Urothelium cell line (cell line): ENCODE measurements at places on chromosomes 13 and 19.
A peak's percentile ranks its signal among the peaks of the same experiment; 100 is the strongest.

- no peak for DNase-seq
These were observed 2.1 kb upstream of the RAD23A start for GRCh38 chr19:12943437-12944044.

GRCh38 chr13:110932588-110932987 lies 17.7 kb upstream of the ANKRD10 start:
- DNase-seq = no peak

DNA sequence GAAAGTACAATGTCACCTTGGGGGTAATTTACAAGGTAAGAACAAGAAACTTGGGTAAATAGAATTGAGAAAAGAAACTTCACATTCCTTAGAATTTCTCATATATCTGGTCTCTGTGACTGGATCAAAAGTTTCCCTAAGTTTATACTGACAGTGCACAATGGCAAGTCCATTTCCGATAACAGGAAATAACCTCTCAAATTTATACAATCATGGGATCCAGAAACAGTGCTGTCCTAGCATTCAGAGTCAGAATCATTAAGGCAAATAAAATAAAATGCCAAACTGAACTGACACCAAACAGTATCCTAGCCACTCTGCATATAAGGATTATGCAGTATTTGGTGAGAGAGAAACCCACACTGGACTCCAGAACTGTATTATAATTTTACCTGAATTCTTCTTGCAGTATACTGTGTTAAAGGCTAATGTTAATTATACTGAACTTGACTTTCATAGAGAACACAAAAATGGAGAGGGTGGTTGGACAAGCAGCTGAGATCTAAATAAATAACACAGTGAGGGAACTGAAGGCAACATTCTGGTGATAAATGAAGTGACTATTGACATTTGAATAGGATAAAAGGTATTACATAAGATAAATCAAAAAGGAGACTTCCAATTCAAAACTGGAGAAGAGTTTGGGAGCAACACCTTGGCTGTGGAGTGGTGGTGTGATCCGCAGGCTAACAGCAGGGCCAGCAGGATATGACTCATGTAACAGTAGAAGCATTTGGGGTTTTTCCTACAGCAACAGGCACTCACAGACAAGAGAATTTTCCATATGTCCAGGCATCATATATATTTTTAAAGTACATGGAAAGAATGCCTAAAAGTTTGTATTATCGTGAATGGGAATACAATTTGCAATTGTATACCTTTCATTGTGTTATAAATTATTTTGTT lies 932.5 kb upstream of the MIR17HG start:
- peak; percentile 66 for DNase-seq

DNA sequence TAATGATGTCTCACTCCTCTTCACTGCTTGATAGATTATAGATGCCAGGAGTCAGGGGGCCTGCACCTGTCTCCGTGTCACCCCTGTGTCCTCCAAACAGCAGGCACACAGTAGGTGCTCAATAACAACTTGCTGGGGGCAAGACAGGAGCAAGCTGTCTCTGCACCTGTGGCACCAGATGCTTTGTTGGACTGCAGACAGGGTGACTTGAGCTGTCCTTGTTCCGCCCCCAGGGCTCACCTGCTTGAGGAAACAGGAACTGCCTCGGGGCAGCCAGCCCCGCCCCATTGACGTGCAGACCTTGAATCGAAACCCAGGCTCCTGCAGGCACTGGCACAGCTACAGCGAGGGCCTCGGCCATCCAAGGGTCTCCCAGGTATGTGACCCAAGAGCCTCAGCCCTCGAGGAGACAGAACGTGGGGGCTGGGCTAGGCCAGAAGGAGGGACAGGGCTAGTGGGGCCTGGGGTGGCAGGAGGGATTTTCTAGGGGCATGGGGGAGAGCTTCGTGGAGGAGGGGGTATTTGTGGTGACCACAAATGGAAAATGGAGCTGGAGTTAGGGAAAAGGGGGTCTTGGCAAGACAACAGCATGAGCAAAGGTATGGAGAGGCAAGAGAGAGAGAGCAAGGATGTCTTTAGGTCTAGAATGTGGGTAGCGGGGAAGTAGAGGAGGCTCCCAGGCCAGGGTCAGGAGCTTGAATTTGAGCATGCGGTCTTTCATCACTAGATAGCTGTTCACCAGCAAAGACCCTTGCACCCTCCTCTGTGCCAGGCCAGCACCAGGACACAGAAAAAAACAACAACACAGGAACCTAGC lies at the start of gene HSH2D:
Gene HSH2D, plus strand, starts transcription at position 287 of the 817 bp plus-strand sequence. CDS start 5,066 bp downstream, outside the sequence.
- no peak for DNase-seq

DNA sequence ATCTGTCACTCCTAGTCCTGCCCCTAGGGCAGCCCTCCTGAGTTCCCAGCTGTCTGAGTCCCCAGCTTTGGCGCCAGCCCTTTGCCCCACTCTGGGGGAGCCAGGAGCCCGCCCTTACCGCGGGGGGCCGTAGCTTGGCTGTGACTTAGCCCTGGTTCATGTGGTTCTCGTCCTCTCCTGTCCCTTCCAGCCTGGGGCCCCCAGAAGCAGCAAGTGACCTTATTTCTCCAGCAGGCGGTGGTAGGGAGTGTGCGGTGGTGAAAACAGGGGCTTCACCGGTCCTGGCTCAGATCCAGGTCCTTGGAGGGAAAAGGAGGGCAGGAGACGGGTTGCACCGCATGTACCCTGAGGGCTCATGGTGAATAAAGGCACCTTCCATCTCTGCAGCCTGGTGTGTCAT lies 7.9 kb downstream of the GIPC3 start:
- DNase-seq = no peak

DNA sequence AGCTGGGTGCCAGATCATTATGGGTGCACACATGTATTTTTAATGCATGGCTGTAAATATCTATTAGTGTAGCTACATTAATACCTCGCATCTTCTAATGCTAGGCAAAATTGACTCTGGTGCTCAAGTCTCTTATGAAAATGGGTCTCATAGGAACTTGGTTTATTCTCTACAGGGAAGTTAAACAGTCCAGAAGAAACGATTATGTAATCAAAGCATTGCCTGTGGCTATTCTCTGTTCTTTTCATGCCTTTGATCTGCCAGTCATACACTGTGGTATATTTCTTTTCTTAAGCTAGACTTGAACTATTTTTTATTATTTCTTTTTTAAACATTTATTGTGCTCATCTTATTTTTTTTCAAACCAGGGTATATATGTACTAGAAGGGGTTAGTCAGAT lies 1015.0 kb downstream of the SLITRK1 start:
- DNase-seq = no peak

- DNase-seq = no peak
These were observed 12.4 kb upstream of the ELAVL1 start for GRCh38 chr19:8017808-8018207.

DNA sequence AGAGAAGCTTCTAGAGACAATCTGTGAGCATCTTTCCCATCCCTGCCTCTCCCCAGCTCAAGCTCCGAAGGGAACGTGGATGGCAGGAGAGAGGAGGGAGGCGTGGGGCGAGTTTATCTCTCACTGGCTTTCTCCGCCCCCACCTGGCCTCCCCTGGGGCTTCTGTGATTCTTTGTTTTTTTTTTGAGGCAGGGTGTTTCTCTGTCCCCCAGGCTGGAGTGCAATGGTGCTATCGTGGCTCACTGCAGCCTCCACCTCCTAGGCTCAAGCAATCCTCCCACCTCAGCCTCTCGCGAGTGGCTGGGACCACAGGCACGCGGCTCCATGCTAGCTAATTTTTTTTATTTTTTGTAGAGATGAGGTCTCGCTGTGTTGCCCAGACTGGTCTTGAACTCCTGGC lies 23.0 kb downstream of the EFNA2 start:
- no peak for DNase-seq

DNA sequence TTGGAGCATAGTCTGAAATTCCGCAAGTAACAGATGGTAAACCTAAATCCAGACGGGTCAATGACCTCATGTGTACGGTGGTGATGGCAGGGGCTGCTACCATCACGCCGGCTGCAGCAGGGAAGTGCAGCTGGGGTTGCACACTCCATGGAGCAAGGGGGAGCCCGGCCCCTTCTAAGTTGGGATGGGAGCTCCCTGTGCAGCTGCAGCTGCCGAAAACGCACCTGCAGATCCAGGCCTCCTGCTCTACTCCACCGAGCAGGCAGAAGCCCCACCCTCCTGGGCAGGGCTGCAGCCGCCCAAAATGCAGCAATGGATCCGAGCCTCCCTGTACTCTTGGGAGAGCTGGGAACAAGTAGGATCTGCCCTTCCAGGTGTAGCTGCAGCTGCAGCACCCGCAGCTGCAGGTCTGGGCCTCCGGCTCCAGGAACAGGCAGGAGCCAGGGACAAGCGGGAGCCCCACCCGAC lies 25.5 kb downstream of the KBTBD6 start:
- no peak for DNase-seq
